ENCODE measurements at places on chromosomes 12 and 14.

DNA sequence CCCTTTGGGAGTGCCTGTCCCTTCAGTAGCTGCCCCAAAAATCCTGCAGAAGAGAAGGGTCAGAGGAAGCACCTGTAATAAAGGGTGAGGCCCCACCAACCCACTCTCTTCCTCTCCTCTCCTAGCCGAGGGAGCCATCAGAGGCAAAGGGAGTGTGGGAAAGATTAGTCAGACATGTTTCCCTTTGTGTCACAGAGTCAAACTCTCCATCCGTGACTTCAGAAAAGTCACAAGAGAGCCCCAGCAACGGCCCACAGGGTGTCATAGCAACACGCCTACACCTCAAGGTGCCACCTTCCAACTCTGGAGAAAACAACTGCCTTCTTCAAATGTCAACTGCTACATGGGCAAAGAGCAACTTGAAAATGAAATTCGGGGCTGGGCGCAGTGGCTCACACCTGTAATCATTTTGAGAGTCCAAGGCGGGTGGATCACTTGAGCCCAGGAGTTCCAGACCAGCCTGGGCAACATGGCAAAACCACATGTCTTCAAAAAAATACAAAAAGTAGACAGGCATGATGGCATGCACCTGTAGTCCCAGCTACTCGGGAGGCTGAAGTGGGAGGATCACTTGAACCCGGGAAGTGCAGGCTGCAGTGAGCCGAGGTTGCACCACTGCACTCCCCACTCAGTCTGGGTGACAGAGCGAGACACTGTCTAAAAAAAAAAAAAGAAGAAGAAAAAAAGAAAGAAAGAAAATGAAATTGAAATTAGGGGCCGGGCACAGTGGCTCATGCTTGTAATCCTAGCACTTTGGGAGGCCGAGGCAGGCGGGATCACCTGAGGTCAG lies 17.7 kb upstream of the CD27 start:
- peak; percentile 74 for DNase-seq

- DNase-seq: no peak
Observed at GRCh38 chr12:8584004-8584403, 28.7 kb downstream of the AICDA start.

GRCh38 chr12:3230758-3231375 lies 153.7 kb downstream of the TSPAN9 start:
- no peak for DNase-seq

GRCh38 chr12:121803861-121804416 lies at the start of gene SETD1B:
Gene SETD1B (plus strand): TSS chr12:121804009. CDS start chr12:121804738, 729 bp downstream.
- no peak for DNase-seq

DNA sequence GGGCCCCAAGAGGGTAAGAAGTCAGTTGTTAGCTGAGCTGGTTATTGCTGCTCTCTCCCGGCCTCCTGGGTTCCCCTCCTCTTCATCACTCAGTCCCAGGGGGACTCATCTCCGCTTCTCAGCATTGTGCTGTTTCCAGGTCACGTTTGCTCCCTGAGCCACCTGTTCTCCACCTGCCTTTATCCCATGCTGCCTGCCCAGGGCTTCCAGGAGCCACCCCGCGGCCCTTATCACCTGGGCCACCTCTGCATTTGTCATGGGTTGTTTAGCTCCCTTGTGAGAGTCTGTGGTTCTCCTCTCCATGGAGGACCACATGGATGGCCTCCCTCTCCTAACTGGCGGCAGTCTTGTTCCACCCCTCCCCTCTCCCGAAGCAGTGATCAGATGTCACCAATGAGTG lies 36.0 kb downstream of the SYNDIG1L start:
- DNase-seq: no peak

DNA sequence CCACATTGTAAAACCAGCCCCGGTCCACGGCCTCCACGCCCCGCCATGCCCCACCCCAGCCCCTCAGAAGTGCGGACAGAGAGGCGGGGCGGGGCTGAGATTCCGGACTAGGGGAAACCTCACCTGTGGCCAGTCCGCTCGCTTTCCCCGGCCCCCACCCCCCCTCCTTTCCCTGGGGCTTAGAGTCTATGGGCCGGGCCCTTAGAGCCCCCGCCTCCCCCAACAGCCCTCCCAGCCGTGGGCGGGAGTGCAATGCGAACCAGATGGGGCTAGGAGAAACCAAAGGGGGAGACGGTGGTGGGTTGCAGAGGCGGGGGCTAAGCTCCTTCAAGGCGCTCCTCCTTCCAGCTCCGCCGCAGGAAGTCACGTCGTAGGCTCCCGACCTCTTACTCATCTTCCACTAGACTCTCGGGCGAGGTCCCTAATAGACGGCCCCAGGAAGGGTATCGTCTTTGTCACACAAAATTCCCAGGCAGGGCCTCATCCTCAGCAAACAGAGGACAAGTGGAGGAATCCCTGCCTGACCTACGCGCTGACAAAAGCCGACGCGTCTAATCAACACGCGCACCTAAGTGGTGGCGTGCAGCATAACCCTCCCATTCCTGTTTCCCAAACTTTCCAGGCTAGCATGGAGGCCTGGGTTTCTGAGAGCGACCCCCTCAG lies 1.1 kb upstream of the NAB2 start:
- DNase-seq: peak; percentile 85
